ENCODE measurements at places on chromosomes 1 and 21.

DNA sequence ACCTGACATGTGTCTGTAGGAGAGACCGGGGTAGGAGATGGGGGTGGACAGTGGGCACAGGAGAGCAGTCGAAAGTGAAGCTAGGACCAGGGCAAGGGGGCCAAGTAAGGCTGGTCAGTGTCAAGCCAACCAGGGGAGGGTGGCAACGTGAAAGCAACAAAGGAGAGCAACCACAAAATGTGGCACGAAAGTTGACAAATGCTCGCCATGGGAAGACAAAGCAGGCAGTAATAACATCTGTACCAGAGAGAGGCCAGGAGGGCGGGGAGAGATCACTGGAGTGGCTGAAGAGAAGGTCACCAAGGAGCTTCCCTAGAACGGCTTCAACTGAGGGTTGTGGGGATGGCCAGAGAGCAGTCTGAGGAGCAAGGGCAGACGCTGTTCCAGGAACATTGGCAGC, 17.0 kb downstream of the QSOX1 start:
- no peak for DNase-seq

DNA sequence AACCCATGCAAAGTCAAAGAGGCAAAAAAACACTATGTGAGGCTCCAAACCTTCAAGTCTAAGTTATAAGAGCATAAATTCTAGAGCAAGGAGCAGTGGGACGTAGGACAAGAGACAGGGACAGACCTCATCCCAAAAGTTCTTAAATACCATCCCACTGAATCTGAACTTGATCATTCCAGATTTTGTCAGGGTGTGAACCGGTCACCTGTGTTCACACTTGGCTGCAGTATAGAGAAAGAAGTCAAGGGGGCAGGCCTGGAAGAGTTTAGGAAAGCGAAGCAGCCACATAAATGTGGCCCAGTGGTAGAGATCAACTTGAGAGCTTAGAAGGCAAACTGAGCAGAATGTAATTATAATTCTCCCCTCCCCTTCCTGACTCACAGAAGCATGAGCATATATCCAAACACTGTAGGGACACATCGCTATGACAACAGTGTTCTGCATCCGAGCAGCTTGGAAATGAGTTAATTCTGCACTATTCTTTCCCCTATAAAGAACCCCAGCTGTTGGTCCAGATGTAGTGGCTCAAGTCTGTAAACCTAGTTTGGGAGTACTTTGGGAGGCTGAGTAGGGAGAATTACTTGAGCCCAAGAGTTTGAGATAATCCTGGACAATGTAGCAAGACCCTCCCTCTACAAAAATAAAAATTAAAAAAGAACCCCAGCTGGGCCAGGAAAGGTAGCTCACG, 2.7 kb downstream of the AKR7A2 start:
- no peak for DNase-seq

DNA sequence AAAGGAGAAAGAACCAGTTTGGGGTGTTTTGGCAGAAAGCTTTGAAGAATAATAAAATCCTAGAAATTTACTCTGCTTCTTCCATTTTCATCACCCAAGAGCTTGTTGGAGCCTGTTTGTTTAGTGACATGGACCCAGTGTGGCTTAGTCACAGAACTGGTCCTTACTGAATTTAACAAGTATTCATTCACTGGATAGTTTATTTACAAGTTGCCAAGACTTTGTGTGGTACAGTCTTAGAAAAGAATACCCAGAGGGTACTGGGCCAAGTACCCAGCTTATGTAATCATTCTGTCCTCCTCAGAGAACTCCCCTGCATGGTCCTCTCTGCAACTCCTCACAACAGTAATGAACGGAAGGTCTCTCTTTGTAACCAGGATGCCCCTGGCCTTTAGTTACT, 16.4 kb downstream of the RAB4A start:
- DNase-seq, result no peak

DNA sequence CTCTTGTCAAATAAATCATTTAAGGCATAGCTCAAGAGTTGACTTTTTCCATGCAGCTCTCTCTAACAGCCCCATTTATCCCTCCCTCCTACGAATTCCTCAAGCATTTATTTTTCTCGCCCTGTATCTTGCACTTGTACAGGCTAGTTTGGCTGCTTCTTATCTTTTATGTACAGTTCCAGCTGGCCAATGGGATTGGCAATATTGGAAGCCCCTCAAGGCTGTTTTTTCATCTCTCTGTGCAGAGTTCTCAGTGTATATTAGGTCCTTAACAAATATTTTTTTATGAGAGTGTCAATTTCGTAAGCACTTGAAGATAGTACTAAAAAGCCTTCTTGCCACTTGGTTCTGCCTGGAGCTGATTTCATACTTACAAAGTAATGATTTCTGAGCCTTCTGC, 356.0 kb downstream of the ST6GALNAC3 start:
- no peak for DNase-seq

DNA sequence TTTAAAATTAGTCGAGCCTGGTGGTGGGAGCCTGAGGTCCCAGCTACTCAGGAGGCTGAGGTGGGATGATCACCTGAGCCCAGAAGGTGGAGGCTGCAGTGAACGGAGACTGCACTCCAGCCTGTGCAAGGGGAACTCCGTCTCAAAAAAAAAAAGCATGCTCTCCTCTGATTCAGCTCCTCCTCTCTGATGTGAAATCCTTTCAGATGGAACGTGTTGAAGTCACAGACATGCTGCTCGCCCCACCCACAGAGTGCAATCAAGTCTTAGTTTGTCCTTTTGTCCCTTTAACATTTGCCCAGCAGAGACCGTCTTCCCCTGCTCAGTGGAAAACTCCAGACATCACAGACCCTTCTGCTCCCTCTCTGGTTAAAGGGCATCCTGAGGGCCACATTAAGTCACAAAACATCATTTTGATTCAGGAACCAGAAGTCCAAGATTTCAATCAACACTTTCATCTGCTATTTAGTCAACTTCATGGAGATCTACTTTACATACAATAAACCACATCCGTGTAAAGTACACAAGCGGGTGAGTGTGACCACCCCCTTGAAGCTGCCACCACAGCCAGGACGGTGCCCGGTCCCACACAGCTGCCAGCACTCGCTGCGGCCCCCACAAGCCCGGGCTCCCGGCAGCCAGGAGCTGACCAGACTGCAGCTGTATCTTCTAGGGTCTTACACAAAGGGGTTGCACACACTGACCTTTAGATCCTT, 18.9 kb upstream of the RNF223 start:
- no peak for DNase-seq

- DNase-seq, result no peak
Measured at GRCh38 chr1:182662956-182663355, 21.4 kb downstream of the RGS8 start.

DNA sequence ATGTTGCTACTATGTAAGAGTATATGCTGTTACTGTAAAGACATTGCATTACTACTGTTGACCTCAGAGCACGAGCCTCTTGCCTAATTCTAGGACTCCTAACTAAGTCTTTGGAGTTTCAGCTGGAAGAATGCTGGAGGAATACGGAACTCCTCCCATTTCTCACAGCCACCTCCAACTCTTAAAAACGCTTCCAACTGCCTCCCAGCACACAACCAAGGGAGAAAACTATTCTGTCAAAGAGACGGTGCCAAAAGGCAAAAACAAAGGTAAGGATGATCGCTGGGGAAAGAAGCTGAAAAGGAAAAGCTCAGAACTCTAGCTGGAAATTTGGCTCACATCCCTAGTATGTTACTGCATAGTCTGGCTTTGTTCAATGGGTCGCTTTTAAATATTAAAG, at the start of gene FMO2:
Gene FMO2 (plus strand): TSS at position 210 of the 400 bp plus-strand sequence. CDS start 414 bp downstream, outside the sequence.
- DNase-seq, result no peak

DNA sequence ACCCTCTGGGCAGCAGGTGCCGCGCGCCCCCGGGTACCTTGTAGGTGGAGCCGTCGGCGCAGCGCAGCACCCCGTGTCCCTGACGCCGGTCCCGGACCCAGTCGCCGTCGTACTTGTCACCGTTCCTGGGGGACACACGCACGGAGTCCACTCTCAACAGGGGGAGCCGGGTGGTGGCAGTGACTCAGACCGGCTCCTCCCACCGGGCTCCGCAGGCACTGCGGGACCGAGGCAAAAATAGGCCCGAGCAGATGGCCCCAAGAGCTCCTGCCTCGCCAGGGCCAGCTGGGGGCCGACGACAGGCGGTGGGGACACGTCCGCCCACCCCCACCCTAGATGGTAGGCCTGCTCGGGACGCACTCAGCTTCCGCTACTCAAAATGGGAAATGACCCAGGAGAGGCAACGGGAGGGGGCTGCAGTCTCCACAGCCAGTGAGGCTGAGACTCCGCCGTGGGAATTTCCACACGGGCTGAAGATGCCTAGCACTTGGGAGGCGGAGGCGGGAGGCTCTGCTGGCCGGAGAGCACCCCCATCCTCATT, 6.3 kb downstream of the MORN1 start:
- no peak for DNase-seq

DNA sequence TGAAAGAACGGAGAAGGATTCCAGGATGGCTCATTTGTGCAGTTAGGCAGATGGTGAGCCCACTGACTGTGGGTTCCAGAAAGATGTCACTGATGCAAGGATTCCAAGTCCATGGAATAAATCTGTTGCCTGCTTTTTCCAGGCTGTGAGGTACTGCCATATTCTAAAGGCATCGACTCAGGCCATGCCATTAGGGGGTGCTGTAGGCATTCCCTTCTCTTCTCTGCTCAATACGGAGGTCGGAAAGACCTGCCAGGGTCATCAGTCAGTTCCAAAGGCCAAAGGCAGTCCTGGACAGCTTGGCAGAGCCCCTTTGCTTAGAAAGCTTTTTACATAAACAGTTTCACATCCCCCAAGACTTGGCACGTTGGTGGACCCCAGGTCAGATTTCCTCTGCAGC, 31.7 kb upstream of the TMEM125 start:
- DNase-seq, result peak; percentile 17

GRCh38 chr1:47491341-47491753, 53.5 kb downstream of the FOXD2 start:
- DNase-seq, result no peak

- no peak for DNase-seq
Measured at GRCh38 chr1:224923726-224924125, 5.7 kb upstream of the DNAH14 start.

- DNase-seq, result no peak
Measured at GRCh38 chr1:238951809-238952208, 434.6 kb upstream of the CHRM3 start.

- DNase-seq, result no peak
Measured at GRCh38 chr1:59520827-59521418, 224.0 kb downstream of the FGGY start.

DNA sequence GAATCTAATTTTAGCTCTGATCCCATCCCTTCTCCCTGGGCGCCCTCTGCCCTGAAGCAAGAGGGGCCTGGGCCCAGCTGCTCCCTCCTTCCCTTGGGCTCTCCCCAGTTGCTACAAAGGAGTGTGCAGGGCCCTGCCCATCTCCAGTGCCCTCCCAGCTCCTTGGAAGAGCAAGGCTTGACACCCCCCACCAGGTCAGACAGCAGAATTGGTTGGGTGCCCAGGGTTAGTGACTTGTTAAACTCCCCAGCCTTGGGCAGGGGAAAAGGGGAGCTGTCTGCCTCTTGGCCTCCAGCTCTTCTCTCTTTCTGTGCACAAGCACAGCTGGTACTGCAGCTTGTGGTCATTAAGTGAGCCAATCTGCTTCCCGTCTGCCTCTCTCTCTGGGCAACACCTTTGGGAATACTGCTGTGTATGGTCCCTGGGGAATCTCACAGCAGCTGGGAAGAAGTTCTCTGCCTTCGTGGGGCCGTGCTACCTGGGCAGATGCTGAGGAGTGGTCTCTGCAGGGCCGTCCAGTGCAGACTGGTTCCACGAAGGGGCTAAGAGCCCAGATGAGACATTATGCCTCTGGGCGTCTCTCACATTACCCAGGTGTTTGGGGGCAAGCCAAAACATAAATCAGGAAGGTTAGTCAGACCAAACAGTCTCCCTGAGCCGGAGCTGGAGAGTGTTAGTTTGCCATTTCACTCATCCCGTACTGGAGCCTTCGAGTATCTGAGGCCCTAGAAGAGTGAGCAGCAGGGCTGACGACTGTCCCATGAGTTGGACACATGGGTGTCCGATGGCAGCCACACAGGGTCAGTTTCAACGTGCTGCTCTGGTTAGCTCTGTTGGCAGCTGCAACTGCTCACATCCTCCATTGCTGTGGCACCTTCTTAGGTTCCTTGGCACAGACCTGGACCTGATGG, 37.3 kb downstream of the TMEM53 start:
- no peak for DNase-seq

- no peak for DNase-seq
Measured at GRCh38 chr1:25616987-25617624, 515 bp downstream of the MAN1C1 start.

GRCh38 chr1:150164779-150165178, 15.1 kb downstream of the PLEKHO1 start:
- DNase-seq, result no peak

DNA sequence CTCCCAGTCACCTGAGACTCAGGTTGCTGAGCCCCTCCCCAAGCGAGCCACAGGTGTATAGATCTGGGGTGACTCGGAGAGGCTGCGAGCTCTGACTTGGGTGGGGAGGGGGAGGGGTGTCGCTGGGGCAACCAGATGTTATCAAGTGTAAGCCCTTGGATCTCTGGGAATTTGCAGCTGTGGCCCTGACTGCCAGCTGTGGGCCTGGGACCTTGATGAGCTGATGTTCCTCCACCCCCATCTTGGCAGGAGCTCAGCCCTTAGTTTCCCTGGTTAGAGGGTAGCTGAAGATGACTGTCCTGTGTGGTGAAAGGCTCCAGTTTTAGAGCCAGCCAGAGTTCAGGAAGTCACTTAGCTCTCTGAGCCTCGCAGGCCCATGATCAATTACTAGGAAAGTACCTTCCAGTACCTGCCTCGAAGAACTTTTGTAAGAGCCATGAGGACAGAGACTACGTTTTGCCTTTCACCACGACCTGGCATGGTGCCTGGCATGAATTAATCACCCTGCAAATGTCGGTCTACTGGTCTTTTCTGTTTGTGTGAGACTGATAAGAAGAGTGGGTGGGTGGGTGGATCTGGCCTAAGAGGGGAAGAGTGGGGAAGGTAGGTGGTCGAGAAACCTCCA, 55.8 kb downstream of the YARS1 start:
- no peak for DNase-seq

GRCh38 chr1:247373721-247374141, 42.1 kb upstream of the ZNF496 start:
- peak; percentile 42 for DNase-seq

DNA sequence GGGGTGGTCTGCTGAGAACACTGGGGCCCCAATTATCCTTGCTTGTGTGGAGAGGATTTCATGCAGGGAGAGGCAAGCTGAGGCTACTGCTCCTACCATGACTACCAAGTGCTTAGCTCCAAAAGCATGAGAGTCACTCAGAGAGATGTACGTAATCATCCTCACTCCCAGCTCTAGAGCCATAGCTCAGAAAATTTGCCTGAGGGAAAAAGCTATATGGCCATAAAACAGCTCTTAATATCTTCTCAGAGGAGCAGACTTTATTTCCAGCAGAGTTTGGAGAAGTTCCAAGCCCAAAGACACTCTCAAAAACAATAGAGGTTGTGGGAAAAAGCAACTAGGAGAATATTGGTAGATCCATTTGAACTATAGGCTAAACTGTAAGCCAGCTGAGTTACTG, 106.4 kb upstream of the PBX1 start:
- no peak for DNase-seq

DNA sequence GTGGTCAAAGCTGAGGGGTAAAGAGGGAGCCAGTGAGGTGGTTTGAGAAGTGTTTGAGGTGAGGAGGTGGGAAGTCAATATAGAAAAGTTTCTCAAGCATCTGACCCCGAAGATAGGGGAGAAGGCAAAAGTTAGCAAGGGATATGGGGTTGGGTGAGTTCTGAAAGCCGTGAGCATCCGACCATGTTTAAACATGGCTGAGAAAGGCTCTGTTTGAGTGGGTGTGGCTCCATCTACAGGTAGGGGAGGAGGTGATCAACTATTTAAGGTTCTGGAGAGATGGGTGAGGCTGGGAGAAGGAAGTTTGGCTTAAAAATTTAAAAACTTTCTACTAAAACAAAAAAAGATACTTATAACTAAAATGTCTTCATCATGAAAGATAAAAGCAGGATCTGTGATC, 273.8 kb downstream of the KCNJ6 start:
- DNase-seq, result peak; percentile 9
